ENCODE measurements at places on chromosomes 6 and 20.
A peak's percentile ranks its signal among the peaks of the same experiment; 100 is the strongest.

- peak; percentile 70 for DNase-seq
Measured at GRCh38 chr6:24205020-24205492, 79.0 kb downstream of the NRSN1 start.

DNA sequence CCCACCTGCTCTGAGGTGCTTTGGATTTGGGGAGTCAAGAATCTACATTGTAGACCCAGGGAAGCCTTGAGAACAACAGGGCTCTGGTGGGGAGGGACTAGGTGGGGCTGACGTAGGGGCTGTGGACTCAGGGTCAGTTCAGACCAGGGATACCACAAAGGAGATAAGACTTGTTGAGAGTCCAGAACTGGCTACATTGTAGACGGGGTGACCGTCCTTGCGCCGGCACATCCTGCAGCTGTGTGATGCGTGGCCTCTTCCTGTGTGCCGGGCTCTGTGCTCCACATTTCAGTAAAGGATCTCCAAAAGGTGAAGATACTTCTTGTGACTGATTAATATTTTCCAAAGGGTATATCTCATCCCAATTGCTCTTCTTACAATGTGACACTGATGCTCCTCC, 9.8 kb upstream of the TLDC2 start:
- DNase-seq = no peak

DNA sequence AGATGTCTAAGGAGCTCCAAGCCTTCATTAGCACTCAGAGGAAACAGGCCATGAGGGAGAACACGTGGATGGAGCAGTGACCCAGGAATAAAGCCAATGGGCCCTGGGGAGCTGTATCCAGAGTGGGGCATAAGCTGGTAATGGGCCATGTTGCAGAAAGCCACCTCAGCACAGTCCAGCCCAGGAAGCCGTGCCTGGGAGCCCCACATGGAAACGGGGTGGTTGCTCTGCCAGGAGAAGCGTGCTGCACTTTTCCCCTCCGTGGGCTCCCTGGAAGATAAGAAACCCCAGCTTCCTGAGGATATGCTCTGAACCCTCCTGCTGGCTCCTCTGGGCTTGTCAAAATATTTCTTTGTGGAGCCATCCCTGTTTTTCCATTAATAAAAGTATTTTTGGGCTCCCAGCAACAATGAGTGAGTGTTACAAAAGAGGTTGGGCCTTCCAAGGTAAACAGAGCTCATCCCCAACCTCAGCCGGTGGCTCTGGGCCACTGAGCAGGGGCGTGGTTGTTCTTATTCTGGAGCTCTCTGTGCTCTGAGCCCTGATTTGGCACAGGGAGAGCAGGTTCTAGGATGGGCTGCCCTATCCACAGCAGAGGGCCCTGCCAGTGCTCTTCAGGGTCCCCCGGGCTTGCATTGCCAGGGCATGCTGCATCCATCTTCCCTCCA, 31.2 kb upstream of the NFATC2 start:
- DNase-seq = no peak

GRCh38 chr20:21569586-21569985, 55.7 kb upstream of the NKX2-2 start:
- DNase-seq = no peak

GRCh38 chr6:153553627-153554026, 422.5 kb upstream of the RGS17 start:
- no peak for DNase-seq

GRCh38 chr6:75786152-75786551, 37.1 kb downstream of the MYO6 start:
- DNase-seq = no peak

- no peak for DNase-seq
Measured at GRCh38 chr6:16320533-16321340, 82.3 kb downstream of the GMPR start.

DNA sequence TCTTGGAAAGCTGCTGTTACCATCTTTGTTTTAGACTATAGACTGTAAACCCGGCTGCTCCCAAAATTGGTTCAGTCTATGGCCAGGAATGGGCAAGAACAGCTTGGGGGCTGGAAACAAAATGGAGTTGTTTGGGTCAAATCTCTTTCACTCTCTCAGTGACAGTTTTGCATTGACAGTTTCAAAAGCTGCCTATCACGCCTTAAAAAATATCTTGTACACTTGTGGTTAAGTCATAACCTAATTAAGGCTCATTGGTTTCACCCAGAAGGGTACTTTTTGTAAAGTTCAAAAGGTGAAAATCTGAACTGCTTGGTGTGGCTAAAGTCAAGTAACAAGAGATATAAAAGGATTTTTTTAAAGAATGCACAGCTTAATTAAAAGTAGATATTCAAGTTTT, 76.1 kb upstream of the PRL start:
- DNase-seq = no peak

DNA sequence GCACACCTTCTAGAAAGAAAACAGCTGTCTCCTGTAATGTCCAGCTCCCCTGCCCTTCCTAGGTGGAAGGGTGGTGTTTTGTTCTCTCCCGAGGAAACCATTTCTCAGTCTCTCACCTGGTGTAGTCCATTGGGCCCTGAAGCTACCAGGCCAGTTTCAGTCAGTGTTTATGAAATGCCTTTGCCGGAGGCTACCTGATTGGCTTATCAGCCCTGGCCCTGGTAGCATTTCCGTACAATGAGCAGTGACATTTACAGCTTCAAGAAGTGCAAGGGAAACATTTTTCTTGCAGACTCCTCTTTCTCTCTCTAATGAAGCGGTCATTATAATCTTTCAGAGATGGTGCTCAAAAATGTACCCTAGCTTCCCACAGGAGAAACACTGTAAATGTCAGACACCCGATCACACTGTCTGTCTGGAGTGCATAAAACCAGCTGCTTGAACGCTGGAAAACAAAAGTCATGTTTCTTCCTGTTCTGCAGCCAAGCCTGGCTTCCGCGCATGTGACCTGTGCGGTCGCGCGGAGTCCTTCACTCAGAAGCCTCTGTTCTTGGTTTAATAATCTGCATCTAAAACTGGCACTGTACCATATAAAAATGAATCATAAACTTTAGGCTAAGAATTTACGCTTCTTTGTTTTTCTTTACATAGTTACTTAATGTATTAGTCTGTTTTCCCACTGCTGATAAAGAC, 28.4 kb upstream of the SAYSD1 start:
- DNase-seq = no peak

GRCh38 chr6:17602888-17603287, 2.8 kb downstream of the FAM8A1 start:
- DNase-seq = no peak

DNA sequence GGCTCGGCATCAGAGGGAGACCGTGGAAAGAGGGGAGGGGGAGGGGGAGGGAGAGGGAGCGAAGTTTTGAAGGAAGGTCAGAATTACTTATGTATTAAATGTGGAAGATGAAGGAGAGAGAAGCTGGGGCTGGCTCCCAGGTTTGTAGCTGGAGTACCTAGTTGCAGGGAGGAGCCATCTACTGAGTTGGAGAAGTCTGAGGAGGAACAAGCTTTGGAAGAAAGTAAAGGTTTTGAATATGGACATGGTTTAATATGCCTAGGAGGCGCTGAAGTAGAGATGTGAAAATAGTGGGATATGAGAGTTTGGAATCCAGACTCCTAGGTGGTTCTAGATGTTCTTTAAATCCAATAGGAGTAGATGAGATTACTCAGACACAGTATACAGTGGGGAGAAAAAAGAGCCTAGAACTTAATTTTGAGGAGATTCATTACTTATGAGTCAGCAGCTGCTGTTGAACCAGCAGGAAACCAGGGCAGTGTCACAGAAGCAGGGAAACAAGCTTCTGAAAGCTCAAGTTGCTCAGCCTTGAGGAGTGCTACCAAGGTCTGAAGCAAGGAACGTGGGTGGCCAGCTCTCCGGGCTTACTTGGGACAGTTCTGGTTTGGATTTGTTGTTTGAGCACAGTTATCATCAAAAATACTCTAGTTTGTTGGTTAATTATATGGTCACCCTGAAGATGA, 149.3 kb downstream of the UTRN start:
- no peak for DNase-seq

DNA sequence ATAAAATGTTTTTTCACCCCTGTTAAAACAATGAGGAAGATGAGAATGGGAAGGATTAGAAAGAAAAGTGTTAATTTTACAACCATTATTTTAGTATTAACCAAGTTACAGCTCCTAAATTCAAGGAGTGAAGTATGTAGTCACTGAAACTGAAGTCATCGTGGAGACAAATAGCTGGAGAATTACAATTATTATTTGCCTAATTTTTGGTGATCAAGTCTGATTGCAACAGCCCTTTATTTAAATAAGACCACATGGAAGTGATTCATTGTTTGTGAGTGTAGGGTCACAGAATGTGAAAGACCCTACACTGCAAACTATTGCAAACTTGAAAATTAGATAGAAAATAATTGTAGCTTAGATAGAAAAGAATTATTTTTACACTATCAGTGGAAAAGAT, 292.4 kb downstream of the CENPW start:
- DNase-seq = no peak

DNA sequence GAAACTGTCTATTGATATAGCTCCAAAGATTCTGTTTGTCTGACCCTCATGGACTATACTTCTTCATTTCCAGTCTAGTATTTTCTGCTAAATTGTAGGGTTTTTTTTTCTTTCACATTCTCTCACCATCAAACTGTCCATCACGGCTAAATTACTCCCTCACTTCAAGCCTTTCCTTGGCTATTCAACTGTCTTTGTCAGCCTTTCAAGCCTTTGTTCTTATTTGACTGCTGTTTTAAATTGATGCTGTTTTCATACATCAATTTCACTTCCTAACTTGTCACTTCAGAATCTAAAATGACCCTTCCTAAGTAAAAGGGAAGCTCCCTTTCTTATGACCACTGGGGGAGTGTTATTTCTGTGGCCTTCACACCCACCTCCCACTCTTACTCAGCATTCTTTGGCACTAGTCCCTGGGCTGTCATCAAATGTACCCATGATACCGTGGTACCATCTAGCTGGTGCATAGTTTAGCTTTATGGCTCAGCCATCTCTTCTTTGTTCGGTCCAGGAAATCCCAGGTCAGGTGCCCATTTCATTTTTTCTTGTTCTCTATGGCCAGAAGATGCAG, 8.6 kb downstream of the GJA1 start:
- no peak for DNase-seq

DNA sequence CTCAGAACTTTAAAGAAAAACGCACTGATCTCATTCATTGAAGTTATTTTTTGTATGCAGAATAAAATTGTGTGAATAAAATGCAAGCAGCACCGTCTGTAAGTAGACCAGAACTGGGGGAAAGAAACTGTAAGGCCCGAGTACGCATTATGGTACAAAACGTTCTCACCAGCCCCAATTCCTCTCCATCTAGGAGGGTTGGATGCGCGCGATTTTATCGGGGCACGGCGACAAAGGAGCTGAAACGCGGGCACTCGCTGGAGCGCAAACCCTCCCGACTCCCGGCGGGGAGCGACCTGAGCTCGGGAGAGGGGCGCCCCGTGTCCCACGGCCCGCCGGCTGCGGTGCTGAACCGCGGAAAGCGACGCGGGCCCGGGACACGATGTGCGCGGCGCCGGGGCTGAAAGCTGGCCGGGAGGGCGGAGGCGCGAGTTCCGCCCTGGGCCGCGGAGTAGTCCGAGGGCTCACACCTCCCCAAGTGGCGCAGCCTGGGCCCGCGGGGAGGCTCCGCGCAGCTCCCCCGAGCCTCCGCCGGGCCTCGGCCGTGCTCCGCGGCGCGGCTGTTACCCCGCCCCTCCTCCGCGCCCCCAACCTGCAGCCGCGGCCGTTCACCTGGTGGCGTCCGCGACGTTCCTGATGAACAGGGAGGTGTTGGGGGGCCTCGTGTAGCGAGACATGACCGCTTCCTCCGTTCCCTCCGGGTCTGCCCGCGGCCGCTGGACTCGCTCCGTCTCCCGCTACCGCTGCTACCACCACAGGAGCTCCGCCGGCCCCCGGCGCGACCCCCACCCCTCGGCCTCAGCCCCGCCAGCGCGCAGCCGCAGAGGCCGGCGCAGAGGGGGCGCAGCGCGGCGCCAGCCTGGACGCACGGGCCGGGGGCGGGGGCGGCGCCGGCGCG, at the start of gene SRSF12:
Gene SRSF12 (minus strand): TSS at position 861 of the 898 bp plus-strand sequence. CDS start 184 bp downstream, at position 677.
- peak; percentile 18 for DNase-seq

- DNase-seq = peak; percentile 76
Measured at GRCh38 chr6:15877231-15877630, 214.4 kb upstream of the DTNBP1 start.

GRCh38 chr6:87682310-87682709, 19.7 kb downstream of the AKIRIN2 start:
- no peak for DNase-seq

DNA sequence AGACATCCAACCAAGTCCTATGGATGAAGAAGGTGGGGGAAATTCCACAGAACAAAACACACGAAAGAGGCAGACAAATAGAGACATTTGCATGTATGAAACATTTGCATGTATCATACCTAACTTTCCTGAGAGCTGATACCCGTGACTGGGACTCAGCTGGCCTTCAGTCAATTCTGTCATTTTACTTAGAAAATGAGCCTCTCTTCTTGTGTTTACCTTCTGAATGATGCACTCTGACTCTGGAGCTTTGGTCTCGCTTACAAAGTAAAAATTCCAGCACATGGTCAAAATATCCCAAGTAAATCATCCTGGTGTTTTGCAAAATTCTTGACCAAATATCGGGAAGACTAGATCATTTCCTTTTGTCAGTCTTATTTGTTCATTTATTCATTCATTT, 46.9 kb downstream of the MMUT start:
- no peak for DNase-seq

- DNase-seq = no peak
Measured at GRCh38 chr6:150126641-150127291, 16.1 kb upstream of the PPP1R14C start.

DNA sequence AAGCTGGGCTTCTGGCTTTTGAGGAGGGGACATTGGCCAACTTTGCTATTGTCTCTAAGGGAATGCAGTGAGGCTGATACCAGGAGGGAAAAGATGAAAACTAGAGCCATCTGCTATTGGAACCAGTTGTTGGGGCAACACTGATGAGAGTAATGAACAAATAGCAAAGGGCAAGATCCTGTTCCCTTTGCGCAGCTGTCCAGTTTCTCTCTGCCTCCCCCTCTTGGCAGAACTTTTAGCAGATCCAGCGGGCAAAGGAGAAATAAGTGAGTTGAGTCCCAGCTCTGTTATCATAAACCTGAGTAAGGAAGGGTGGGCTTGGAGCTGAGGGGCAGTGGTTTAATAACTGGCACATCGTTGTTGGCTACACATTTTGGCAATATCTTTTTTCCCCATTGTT, 126.8 kb downstream of the AKAP7 start:
- no peak for DNase-seq

DNA sequence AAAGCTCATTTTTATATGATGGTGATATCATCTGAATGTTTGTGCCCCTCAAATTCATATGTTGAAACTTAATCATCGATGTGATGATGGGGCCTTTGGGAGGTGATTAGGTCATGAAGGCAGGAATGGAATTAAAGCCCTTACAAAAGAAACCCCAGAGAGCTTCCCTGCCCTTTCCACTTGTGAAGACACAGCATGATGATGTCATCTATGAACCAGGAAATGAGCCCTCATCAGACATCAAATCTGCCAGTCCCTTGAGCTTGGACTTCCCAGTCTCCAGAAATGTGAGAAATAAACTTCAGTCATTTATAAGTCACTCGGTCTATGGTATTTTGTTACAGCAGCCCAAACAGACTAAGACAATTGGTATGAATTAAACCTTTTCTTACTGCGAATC, 153.1 kb downstream of the MYB start:
- DNase-seq = no peak
